Muscle of leg (tissue), 16 donors: ENCODE measurements at places on chromosomes 5 and 9. TPM values are rescaled to one million over a fixed set of nuclear protein-coding genes. Genes with fewer than 3 reads are reported as not detected.

TMED7 gene
- 52.9 TPM for total RNA-seq

PAEP gene
- total RNA-seq, result not detected

DNAH5 gene
- 1.7 TPM for total RNA-seq

TSTD2 gene
- total RNA-seq, result 19.6 TPM

HAPLN1 gene
- total RNA-seq, result 0.31 TPM
